ENCODE measurements at places on chromosomes 5 and 9.

- DNase-seq, result no peak
Observed at GRCh38 chr5:122846051-122846550, 688 bp downstream of the SNX24 start.

GRCh38 chr9:79613145-79613544 is 41.4 kb downstream of the TLE4 start:
- DNase-seq, result no peak

- no peak for DNase-seq
Observed at GRCh38 chr9:84845956-84846900, 176.7 kb downstream of the NTRK2 start.

GRCh38 chr5:39519079-39519478 is 94.3 kb upstream of the DAB2 start:
- DNase-seq, result no peak

DNA sequence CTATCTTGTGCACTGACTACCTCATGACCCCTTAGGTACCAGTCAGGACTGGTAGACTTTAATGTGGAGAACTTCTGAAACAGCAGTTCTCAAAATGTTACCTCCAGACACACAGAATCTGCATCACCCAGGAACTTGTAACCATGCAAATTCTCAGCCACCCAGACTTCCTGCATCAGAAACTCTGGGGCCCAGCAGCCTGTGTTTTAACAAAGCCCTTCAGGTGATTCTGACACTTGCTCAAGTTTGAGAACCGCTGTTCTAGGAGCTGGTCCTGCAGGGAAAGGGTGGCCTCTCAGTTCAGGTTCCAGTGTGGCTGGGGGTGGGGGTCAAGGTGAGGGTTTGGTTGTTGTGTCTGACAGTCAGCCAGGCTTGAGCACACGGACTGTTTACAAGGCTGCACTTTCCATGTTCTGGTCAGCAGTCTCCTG is 28.4 kb downstream of the ZFP62 start:
- no peak for DNase-seq

DNA sequence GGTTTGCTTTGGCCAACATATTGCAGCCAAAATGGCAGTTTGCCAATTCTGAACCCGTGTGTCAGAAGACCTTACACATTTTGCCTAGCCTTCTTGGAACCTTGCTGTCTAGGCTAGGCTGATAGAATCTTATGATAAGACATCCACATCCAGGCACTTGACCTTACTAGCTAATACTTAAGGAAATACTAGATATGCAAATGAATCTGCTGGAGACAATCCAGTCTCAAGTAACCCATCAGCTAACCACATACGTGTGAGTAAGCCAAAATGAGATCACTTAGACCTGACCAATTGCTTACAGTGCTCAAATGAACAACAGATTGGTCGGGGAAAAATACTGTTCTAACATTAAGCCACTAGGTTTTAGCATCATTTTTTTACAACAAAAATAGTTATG is 1504.6 kb upstream of the CDH9 start:
- DNase-seq, result no peak

DNA sequence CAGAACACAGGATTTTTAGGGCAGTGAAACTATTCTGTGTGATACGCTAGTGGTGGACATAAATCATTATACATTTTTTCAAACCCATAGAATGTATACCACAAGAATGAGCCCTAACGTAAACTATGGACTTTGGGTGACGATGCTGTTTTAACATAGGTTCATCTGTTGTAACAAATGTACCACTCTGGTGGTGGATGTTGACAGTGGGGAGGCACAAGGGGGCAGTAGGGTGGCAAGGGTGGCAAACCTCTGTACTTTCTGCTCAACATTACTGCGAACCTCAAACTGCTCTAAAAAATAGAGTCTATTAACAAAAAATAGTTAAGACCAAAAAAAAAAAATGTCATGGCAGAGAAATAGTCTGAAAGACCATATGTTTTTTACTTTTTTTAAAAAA is 9.1 kb upstream of the MVB12B start:
- peak; percentile 6 for DNase-seq

- no peak for DNase-seq
Observed at GRCh38 chr5:58961631-58962280, 378.9 kb downstream of the RAB3C start.

GRCh38 chr9:129598089-129598596 is 22.8 kb downstream of the C9orf50 start:
- DNase-seq, result no peak

DNA sequence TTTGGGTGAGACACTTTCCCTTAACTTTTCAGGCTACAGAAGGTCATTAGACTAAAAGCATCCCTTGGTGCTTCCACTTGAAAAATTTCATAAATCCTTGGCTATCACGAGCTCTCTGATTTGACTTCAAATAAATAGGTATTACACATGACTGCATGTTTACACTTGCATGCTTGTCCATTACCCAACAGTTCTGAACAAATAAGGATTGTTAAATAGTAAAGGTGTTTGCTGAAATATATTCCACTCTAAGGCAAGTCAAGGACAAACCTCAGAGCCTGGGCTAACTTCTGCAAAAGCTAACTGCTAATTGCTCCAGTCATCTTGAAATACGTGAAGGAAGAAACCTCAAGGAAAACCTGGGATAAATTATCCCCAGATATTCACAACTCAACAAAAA is 14.5 kb downstream of the FBXW2 start:
- DNase-seq, result no peak

DNA sequence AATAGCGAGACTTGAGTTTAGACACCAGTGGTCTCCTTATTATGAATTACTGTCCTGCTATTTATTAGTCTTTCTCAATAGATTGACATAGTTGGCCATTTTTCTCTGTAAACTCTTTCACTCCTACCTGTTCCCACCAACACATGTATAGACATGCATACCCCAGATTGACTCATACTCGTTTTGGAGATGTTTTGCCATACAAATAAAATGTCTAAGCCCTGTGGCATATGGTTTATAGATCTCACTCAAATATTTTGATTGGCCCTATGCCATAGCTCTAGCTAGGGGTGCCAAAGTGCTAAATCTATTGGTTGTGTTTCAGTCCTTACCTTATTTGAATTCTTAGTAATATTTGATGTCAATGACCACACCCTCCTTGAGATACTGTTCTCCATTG is 42.3 kb downstream of the CAMK4 start:
- DNase-seq, result no peak

- no peak for DNase-seq
Observed at GRCh38 chr5:87020099-87020934, 247.4 kb upstream of the RASA1 start.
